ENCODE measurements at places on chromosomes 1 and 21.

- DNase-seq, result no peak
Observed at GRCh38 chr21:42007356-42007940, 2.7 kb downstream of the ZBTB21 start.

DNA sequence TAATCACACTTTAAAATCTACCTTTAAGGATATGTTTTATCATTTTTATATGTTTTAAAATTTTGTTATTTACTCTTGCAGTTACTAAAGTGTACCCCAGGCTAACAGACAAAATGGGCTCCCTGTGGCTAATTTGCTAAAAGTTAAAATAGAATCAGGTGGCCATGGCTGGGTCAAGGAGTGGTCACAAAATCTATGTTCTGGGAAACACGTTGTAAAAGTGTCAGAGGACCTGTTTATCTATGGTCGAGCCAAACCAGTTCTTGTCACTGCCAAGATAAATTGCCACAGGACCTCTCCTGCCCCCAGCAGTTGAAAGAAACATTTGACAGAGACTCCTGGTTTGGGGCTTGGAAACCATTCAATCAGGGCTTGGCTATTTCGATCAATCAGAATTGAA, 21.2 kb upstream of the TTLL7 start:
- DNase-seq, result no peak

DNA sequence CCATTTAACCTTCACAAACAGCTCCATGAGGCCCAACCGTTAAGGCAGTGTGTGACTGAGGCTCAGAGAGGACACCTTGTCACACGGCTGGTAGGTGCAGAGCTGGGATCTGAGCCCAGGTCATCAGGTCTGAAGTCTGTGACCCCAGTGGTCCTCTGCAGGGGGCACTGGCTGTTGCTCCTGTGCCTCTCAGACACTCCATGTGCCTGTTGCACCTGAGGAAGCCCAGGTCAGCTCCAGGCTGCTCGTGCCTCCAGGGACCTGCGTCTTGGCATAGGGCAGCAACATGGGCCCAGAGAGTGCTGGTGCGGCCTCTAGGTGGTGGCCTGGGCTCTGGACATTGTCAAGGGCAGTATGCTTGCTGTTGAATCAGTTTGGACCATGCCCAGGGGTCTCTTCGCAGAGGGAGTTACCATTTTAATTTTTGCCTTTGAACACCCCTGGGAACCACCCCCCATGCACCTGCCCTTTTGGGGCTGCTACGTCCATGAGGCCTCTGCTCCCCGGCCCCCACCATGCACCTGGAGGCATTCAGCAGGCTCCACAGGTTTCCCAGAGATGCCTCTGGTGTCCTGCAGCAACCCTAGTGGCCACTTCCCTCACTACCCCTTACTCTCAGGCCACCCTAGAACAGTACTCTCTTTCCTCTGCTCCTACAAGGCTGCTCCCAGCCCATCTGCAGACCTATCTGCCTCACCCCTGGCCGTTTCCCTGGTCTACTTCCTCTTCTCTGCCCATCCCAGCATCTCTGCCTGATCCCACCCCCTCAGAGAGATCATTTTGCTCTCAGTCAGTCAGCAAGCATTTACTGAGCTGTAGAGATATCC, 25.2 kb upstream of the EPS8L3 start:
- no peak for DNase-seq

DNA sequence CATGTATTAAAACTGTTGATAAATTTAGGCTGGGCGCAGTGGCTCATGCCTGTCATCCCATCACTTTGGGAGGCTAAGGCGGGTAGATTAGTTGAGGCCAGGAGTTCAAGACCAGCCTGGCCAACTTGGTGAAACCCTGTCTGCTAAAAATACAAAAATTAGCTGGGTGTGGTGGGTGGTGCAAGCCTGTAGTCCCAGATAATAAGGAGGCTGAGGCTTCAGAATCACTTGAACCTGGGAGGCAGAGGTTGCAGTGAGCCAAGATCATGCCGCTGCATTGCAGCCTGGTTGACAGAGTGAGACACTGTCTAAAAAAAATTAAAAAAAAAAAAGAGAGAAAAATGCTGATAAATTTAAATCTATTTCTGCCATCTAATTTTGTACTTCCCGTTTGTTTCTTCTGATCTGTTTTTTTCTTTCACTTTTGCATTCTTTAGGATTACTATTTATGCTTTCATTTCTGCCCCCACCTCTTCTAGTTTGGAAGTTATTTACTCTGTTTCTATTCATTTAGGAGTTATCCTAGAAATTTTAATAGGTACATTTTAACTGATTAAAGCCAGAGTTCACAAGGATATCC, 3.2 kb upstream of the DENND1B start:
- no peak for DNase-seq

GRCh38 chr1:38507563-38507962, 352.0 kb downstream of the RRAGC start:
- DNase-seq, result no peak

- DNase-seq, result no peak
Observed at GRCh38 chr21:40622531-40622930, 224.4 kb downstream of the DSCAM start.

- no peak for DNase-seq
Observed at GRCh38 chr1:107141491-107142126, 770 bp downstream of the NTNG1 start.

GRCh38 chr1:245023222-245023621, 131.6 kb upstream of the KIF26B start:
- DNase-seq, result no peak

- DNase-seq, result no peak
Observed at GRCh38 chr1:93842750-93843500, 36.1 kb downstream of the DNTTIP2 start.

- no peak for DNase-seq
Observed at GRCh38 chr1:16242556-16243214, 5.7 kb upstream of the CPLANE2 start.

- no peak for DNase-seq
Observed at GRCh38 chr1:218101409-218101808, 183.7 kb upstream of the RRP15 start.

- DNase-seq, result no peak
Observed at GRCh38 chr21:32119811-32120210, 159.0 kb downstream of the MIS18A start.

DNA sequence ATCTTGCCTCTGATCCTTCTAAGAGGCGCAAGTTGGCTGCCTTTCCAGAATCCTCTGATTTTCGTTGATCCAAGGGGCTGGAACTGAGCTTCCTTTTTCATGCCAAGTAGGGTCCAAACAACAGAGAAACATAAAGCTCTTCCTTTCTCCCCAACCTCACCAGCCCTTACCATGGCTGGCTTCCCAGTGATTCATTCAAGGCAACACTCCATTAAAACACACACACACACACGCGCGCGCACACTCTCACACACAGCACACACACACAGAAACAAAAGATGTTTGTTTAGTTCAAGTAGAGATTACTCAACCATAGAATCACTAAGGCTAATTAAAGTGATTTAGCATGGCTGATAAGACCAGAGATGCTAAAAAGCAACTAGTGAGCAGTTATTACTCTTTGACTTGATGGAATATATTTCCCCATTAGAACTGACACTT, 13.0 kb upstream of the GUCA2A start:
- DNase-seq, result no peak

DNA sequence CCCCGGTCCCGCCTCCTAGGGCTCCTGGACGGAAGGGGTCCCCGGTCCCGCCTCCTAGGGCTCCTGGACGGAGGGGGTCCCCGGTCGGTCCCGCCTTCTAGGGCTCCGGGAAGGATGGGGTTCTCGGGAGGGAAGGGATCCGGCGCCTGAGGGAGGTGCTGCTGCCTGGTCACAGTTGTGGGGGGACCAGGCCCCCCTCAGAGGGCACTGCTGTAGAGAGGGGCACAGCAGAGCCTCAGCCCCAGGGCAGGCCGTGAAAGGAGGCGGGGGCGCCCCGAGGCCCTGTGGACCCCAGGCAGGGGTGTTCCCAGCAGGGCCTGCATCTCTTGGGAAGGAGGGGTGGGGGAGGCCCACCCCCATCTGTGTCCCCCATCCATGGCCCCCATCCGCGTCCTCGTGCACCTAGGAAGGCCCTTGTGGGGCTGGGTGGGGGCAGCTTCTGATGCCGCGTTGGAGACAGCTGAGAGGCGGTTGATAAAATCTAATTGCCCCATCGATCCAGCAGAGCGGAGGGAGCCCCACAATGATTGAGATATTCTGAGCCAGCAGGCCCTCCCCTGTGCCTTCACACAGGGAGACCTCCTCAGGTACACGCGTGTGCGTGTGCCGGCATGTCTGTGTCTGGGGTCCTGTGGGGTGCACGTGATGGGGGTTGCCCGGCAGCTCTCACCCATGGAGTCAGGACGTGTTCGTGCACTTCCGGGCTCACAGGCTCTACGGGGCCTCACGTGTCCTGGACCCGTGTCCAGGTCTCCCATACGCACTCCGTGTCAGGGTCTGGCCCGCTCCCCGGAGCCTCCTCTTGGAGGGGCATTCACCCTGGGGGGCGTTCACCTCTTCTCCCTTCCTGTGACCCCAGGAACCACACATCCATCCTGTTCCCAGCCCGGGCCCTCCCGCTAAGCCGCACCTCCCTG, 12.9 kb downstream of the SAMD11 start:
- DNase-seq, result no peak

DNA sequence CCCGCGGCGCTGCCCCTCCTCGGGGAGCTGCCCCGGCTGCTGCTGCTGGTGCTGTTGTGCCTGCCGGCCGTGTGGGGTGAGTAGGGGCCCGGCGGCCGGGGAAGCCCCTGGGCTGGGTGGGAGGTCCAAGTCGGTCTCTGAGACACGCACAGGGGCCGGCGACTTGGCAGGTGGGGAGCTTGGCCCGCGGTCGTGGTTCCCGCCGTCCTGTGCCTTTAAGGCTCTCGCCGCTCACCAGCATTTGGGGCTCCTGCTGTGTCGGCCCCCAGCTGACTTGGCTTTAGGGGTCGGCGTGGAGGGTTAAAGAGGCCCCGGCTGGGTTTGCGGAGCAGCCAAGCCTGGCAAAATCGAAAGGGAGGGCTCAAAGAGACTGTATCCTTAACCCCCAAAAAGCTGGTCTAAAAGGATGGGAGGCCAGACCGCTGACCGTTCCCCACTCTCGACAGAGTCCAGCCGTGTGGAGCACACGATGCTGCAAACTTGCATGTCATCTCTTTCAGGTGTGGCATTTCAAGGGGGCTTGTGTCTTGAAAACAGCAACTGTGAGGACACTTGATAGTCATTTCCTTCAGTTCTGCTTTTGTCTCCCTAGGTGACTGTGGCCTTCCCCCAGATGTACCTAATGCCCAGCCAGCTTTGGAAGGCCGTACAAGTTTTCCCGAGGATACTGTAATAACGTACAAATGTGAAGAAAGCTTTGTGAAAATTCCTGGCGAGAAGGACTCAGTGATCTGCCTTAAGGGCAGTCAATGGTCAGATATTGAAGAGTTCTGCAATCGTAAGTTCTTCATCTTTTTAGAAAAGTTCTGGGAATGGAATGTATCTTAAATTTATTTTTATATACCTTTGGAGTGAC, 540 bp downstream of the CD55 start:
- DNase-seq, result peak; percentile 4

DNA sequence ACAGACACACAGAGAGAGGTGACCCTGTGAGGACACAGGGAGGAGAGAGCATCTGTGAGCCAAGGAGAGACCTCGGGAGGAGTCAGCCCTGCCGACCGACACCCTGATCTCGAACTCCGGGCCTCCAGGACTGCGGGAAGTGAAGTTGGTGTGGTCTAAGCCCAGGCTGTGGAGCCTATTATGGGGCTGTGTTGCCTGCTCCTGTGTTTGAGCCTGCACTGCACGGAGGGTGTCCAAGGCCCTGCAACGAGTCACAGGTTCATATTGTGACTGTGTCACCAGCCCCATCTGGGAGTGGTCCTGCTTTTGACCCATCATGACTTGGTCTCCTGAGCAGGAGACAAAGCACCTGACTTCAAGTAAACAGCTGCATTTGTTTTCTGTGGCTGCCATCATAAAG, 186.0 kb upstream of the AJAP1 start:
- DNase-seq, result no peak

- DNase-seq, result no peak
Observed at GRCh38 chr1:55622074-55622473, 406.9 kb upstream of the USP24 start.

- no peak for DNase-seq
Observed at GRCh38 chr21:45570071-45570470, 27.8 kb upstream of the SLC19A1 start.

- no peak for DNase-seq
Observed at GRCh38 chr1:37795340-37796125, 1.9 kb downstream of the MANEAL start.

- peak; percentile 32 for DNase-seq
Observed at GRCh38 chr1:221100611-221101010, 221.4 kb downstream of the HLX start.

DNA sequence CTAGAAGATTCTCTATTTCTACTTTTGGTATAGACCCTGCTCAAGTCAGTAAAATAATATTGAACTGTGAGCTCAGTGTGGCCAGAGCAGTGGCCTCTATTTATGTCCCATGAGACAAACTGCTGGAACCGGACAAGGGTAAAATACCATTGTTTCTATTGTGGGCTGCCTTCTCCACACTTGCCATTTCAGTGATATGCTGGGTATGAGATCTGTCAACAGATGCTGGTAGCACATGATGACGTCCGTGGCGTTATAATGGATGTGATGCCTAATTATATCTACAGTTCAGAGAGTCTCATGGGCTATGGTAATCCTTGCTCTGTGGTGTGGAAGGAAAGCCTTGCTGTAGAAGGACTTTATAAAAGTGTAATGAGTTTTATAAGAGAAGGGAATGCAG, 2.4 kb downstream of the ACTN2 start:
- DNase-seq, result no peak

DNA sequence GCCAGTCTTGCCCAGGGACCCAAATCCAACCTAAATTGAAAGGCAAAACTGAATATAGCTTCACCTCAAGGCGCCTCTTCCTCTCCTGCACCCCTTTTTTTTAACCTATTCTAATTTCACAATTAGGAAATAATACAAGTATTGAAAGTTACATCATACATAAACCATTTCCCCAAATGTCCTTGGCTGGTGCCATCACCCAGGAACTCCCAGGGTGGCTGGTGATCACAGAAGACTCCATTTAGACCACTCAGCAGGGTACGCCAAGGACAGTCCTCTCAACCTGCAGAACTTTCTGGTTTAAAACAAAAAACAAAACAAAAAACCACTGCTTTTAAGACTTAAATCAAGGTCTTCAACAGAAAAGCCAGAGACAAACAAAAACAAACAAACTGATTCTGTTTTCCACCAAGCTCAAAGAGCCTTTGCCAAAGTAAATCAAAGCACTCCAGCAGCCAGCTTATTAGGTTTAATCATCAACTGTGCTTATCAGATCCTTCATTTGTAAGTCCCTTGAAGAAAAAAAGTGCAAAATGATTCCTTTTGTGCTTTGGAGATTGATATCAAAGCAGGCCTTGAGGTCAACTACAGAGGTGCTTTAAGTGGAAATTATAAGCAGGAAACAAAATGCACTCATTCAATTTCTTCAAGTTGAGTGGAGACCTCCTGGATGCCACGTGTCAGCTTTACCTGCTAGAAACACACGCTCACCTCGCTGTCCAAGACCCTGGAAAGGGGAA, 113.0 kb downstream of the ETS2 start:
- no peak for DNase-seq

- DNase-seq, result no peak
Observed at GRCh38 chr21:44583800-44584147, 3.4 kb upstream of the KRTAP10-5 start.

- no peak for DNase-seq
Observed at GRCh38 chr1:29945426-29945825, 709.1 kb downstream of the PTPRU start.

GRCh38 chr1:233268389-233269022, 27.0 kb downstream of the PCNX2 start:
- no peak for DNase-seq

Measured in amniotic stem cell (primary cell).